Mammary epithelial cell (primary cell): ENCODE measurements at places on chromosomes 7 and 10. TPM values are rescaled to one million over a fixed set of nuclear protein-coding genes. Genes with fewer than 3 reads are reported as not detected.

DENND2A gene
- total RNA-seq, result 0.17 TPM

MICU1 gene
- 38.3 TPM for total RNA-seq

FAM180A gene
- not detected in 2 replicates for total RNA-seq

CLCN1 gene
- total RNA-seq, result not detected in 2 replicates

TRIL gene
- 4.5 TPM for total RNA-seq

ANLN gene
- 35.0 and 113 TPM in 2 replicates for total RNA-seq

NXPH1 gene
- not detected in 2 replicates for total RNA-seq

C10orf53 gene
- total RNA-seq, result not detected in 2 replicates

PON2 gene
- total RNA-seq, result 53.1 and 61.2 TPM in 2 replicates

NCF1 gene
- total RNA-seq, result not detected

NUTM2B gene
- total RNA-seq, result 0.50 TPM

TDRD1 gene
- total RNA-seq, result 0.17 TPM

HOXA9 gene
- total RNA-seq, result 7.8 TPM

ELAPOR2 gene
- 3.5 TPM for total RNA-seq

SH3PXD2A gene
- 116 and 123 TPM in 2 replicates for total RNA-seq

CRTAC1 gene
- not detected for total RNA-seq
